ENCODE measurements at places on chromosomes 7 and 10. TPM values are rescaled to one million over a fixed set of nuclear protein-coding genes. Genes with fewer than 3 reads are reported as not detected.

Gene CFAP70
- polyA plus RNA-seq: 14.1 TPM

Gene OR9A2
- not detected for polyA plus RNA-seq

Gene OPN1SW
- 1.2 TPM for polyA plus RNA-seq

Gene TRIM73
- polyA plus RNA-seq: 3.3 TPM

Gene UCN3
- 2.4 TPM for polyA plus RNA-seq

Gene ABCC2
- 6.9 TPM for polyA plus RNA-seq

Gene ENKUR
- polyA plus RNA-seq: 4.9 TPM

Gene ODAD2
- polyA plus RNA-seq: 1.4 TPM

Gene LIPM
- not detected for polyA plus RNA-seq

Gene ZNF316
- polyA plus RNA-seq: 39.1 TPM

Gene EFCAB10
- polyA plus RNA-seq: 1.6 TPM

Gene RADIL
- polyA plus RNA-seq: 1.3 TPM

Gene PODXL
- polyA plus RNA-seq: 790 TPM

Gene MEIG1
- polyA plus RNA-seq: 1.4 TPM

Gene BTBD16
- 1.6 TPM for polyA plus RNA-seq

Gene ZNF365
- 0.53 TPM for polyA plus RNA-seq

Data from right renal cortex interstitium (tissue), 3 donors.